ENCODE measurements at places on chromosomes 5 and 9.
A peak's percentile ranks its signal among the peaks of the same experiment; 100 is the strongest.

DNA sequence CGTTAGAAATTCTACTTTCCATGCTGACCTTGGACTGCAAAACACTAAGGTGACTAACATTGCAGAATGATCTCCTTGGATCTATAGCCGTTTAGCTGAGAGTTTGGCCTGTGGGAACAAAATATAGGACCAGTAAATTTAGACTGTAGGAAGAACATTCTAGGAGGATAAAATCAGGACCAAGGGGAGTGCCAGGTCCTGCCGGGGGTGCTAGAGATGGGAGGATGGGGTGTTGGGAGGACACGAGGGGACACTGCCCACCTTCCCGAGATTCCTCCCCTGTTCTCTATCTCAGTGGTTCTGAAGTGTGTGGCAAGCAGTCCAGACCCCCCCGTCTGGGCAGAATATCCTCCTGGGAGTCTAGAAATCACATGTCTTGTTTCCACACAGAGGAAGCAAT is 445.2 kb downstream of the ZSWIM6 start:
- no peak for DNase-seq

DNA sequence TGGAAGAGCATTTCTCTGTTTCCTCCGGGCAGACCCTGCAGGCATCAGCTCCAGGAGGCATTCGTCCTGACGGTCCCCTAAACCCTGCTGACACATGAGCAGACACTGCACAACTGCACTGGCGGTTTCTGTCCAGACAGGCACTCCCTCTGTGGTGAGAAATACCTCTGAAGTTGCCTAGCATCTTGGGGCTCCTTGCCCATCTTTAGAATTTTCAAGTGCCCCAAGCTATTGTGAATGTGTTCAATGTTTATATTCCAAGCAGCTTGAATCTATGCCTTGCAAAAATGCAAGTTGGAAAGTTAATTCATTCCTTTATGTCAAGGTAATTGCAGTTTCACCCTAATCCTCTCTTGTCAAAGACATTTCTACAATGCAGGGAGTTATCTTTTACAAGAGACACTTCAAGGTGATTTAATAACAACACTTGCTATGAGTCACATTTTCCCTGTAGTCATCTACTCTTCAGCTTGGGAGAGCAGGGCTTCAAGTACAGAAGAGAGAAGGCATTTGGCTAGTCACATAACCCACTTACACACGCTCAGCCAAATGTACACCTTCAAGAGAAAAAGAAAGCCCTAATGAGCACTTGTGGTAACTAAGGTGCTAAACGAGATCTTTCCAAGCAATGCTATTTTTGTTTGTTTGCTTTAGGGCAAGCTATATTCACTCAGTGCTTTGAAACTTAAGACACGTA is 302.5 kb downstream of the MLLT3 start:
- no peak for DNase-seq

DNA sequence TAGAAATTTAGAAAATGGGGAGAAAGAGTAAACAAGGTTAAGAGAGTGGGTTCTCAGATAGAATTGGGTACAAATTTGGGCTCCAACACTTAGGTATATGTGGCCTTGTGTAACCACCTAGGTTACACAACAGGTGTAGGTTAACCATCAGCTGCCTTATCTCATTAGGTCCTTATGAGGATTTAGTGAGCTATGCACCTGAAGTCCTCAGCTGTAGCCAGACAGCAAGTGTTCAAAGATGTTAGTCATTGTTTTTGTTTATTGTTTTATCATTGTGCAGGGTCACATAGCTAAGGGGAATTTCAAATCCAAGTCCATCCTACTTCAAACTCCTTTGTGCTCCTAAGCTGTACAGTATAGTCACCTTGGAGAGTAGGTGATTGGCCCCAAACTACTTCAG is 970 bp upstream of the TRIM32 start:
- DNase-seq = no peak

- DNase-seq = no peak
These were observed 18.6 kb downstream of the BAAT start for GRCh38 chr9:101366038-101366756.

DNA sequence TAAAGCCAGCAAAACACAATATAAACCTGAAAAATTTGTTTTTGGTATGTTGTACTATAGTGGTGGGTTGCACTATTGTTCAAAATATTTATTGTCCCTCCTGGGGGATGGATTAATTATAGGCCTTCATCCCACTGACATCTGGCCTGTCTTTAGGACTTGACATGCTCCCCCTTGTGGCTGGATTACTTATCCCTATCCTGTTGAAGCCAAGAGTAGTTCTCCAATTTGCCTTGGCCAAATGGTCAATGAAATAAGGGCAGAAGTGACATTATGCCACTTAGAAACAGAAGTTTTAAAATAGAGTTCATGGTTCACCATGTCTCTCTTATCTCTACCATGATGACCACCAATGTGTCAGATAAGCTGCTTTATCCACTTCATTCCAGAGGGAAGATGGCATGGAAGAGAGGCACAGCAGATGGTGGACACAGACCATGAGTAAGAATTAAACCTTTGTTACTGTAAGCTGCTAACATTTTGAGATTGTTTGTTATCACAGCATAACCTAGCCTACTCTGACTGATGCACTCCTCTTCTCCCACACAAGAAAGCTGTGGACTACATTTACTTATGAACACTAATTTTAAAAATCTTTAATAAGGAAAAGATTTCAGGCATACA is 29.2 kb upstream of the ARHGEF28 start:
- peak; percentile 49 for DNase-seq

DNA sequence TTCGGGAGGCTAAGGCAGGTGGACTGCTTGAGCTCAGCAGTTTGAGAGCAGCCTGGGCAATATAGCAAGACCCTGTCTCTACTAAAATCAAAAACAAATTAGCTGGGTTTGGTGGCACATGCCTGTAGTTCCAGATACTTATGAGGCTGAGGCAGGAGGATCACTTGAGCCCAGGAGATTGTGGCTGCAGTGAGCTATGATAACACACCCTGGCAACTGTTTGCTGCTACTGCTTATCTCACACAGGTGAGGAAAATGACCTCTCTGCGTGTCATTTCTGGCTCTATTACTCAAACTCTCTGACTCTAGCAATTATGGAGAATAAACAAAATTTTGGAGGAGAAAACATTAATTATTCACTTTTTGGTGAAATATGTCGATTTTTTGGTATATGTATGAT is 45.3 kb upstream of the TMC1 start:
- no peak for DNase-seq

GRCh38 chr5:128629157-128629556 is 91.1 kb upstream of the FBN2 start:
- peak; percentile 39 for DNase-seq

- DNase-seq = peak; percentile 46
These were observed 13.3 kb upstream of the FEM1C start for GRCh38 chr5:115557667-115558387.

DNA sequence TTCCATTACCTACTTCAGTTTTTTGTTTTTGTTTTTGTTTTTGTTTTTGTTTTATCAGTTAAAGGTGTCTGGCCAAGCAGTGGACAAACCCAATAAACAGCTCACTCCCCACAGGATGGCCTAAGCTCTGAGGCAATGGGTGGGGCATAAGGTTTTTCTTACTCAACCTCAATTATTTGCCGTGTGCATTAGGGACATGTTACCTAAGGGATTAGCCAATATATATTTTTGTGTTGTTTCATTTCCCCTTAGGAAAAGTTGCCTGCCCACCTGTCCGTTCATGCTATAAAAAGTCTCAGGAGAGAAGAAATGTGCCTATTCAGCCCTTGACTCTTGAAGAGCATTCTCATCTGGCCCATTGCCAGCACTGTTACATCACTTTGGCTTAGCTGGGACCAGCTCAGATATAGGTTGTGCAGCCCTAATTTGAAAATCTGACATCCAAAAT is 7.3 kb downstream of the SH3RF2 start:
- no peak for DNase-seq

GRCh38 chr9:6787793-6788161 is 30.0 kb downstream of the KDM4C start:
- no peak for DNase-seq

DNA sequence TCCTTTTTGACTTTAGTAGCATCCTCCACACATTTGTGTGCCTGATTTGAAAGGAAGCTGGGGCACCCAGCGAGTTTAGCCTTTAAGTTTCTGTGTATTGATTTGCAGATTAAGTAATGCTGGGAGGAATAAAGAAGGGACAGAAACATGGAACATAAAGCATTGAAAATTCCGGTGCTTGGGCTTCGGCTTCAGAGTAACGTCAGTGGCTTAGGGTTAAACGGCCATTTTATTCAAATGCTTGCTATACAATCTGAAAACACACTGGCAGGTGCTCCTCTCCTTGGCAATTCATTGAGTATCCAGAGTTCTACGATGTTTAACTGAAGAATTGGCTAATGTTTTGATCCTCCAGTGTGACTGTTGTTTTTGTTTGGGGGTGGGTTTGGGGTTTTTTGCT is 58.0 kb upstream of the FSD1L start:
- no peak for DNase-seq

GRCh38 chr5:37742111-37742510 is 97.7 kb downstream of the GDNF start:
- no peak for DNase-seq

DNA sequence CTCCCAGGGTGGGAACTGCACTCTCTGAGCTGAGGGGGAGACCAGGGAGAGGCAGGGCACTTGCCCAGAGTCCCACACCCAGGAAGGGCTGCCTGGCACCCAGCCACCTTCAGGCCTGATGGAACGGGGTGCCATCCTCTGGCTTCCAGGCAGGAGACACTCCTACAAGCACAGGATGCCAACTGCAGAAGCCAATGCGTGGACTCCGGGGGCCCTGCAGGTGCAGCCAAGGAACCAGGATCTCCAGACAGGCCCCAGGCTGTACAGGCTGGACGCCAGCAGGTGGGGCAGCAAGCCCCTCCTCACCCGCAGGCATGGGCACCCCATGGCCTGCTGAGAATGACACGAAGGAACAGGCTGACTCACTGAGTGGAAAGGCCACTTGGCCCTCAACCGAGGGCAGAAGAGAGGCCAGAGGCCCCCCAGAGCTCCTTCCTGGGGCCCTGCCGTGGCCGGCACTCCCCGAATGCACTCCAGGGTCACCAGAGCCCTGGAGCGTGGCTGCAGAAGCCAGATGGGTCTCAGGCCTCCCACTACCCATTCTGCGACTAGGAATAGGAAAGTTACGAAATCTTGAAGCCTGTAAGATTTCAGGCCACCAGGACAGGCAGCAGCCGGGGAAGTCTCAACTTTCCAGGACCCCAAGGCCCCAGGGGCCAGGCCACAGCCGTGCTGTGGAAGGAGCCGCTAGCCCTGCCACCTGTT is 15.7 kb downstream of the NACC2 start:
- no peak for DNase-seq

DNA sequence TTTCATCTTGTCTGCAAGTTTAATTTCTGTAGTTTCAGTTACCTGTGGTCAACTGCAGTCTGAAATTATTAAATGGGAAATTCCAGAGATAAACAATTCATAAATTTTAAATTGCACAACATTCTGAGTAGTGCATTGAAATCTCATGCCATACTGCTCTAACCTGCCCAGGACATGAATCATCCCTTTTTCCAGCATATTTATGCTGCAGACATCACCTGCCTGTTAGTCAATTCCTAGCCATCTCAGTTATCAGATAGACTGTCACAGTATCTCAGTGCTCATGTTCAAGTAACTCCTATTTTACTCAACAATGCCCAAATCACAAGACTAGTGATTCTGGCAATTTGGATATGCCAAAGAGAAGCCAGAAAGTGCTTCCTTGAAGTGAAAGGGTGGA is 223.0 kb upstream of the GRIA1 start:
- no peak for DNase-seq

- DNase-seq = no peak
These were observed 32.2 kb upstream of the PAX5 start for GRCh38 chr9:37066139-37066725.

DNA sequence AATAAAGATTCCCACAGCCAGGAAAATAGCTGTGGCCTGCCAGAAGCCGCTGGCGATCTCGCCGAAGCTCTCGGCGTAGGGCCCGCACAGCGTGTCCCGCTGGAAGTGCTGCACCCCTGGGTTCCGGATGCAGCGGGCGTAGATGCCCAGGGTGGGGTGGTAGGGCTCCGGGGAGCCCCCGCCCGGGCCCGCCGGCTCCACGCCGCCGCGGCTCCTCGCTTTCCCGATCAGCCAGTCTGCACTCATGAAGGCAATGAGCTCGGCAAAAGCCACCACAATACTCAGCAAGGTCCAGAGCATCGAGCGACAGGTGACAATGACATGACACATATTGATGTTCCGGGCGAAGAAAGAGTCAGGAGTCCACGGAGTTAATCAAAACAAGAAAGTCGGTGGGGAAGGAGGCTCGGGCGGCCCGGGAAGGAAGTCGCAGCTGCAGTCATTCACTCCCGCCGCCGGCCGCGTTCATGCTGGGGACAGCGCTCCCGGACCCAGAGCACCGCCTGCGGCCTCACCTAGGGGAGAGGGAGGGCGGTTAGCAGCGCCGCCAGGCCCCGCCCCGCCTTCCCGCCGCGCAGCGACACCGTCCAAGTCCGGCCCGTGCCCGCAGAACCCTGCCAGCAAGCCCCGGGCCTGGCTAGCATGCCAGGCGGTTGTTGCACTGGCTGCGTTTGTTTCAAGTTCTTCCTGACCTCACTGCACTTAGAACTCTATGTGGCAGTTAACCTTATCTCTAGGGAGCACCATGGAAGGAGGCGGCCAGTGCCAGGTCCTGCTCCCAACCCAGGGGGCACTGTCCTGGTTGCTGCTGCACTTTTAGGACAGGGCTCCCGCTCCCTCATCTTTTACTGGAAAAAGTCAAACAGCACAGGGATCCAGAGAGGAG is 138.4 kb downstream of the LHFPL2 start:
- no peak for DNase-seq

GRCh38 chr5:90226433-90227099 is 183.0 kb downstream of the CETN3 start:
- no peak for DNase-seq

DNA sequence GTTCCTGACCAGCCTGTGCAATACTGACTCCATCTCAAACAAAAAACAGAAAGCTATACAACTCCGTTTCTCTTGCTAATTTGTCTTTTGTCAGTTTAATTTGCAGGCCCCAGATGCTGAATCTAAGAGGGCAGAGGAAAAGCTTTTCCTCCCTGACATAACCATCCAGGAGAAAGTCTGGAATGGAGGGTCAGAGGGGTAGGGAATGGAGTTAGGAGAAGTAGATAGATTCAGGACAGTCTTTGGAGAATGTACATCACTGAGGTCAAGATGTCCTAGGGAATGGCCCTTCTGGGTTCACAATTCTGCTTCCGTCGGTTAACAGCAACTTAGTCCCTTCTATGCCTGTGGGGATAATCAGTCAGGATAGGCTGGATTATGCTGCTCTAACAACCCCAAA is 6.6 kb upstream of the SQSTM1 start:
- DNase-seq = no peak

- DNase-seq = peak; percentile 9
These were observed at the start of gene ARSB for GRCh38 chr5:78985116-78985724. ARSB (minus strand) TSS chr5:78985310; CDS start chr5:78985248, 62 bp downstream.

- no peak for DNase-seq
These were observed 93.0 kb downstream of the IRX2 start for GRCh38 chr5:2658447-2658846.

GRCh38 chr9:92147852-92148180 is 32.6 kb upstream of the SPTLC1 start:
- peak; percentile 24 for DNase-seq
